ENCODE measurements at places on chromosomes 4 and X.

- no peak for DNase-seq
Observed at GRCh38 chr4:139735381-139736273, 70.0 kb downstream of the MGST2 start.

GRCh38 chrX:103311399-103311780, 600 bp upstream of the BEX2 start:
- no peak for DNase-seq

- DNase-seq: no peak
Observed at GRCh38 chr4:157882901-157883300, 289.9 kb downstream of the GASK1B start.

DNA sequence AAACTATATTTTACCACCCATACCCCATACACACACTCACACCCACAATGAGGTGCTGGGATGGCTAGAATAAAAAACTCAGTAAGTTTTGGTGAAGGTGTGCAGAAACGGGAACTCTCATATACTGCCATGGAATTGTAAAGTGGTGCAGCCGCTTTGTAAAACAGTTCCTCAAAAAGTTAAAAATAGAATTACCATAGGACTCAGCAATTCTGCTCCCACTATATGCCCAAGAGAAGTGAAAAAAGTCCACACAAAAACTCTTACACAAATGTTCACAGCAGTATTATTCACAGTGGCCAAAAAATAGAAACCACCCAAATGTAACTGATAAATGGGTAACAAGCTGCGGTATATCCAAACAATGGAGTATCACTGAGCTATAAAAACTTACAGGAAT, 6.5 kb downstream of the CENPU start:
- no peak for DNase-seq

GRCh38 chr4:183320211-183321059, at the start of gene CLDN22:
Gene CLDN22 (minus strand): TSS chr4:183320276. CDS start chr4:183320218, 58 bp downstream.
- DNase-seq: no peak

GRCh38 chrX:28586286-28586685, 960 bp upstream of the IL1RAPL1 start:
- DNase-seq: no peak

DNA sequence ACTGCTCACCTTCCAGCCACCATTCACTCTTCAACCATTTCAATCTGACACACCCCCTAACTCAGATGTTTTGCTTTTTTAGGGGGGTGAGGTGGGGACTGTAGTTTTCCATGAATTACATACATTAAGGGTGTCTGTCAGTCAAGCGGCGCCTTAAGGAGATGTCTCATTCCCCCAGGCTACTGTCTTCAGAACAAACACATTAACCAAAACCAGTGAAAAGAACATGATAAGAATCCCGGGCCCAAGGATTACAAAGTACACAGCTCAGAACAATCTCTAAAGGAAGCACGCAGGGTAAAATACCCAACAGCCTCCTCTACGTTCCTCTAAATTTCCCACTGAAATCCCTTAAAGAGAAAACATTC, 62.5 kb upstream of the IRF2 start:
- DNase-seq: no peak

DNA sequence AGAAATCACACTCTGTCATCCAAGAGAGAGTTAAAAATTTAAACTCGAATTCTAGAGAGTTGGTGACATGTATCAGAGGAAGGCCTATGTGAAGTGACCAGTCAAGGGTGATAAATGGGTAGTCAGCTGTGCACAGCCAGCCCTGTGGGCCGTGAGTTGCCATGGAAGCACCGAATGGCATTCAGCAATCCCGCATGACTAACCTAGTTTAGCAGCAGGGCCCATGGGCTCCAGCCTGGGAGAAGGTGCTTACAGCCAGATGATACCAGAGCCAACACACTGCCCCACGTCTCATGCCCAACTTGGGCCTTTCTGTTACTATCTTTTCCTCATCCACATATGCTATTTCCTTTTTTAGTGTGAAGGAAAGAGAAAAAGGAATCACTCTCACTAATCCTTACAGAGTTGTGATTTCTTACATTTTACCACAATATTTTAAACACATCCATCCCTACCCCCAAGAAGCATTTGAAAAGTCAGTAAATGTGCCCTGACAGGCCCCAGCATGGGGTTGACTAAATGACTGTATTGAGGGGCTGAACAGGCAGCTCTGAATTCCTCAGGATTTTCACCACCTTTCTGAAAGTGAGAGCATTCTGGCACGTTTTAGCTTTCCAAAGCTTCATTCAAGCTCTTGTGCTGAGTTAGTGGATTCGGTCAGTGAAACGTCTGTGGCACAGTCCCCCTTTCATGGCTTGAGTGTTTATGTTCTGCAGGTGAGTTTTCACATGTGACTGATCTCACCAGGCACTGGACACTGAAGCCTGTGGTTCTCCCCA, 104.2 kb downstream of the AFF1 start:
- no peak for DNase-seq

DNA sequence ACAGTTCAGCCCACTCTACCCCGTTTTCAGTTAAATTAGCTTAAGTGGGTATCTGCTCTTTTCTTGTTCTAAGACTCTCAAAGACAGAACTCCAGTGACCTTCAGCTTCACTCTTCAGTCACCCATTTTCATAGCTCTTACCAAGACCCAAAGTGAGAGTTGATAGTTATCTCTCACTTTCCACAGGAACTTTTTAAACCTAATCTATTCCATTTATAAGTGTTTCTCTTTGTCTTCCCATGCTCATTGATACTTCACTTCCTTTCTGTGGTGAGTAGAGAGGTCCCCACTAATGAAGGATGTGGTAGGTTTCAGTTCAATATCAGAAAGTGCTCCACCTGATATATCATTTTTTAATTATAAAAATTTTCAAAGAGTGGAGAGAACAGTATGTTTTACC, 33.4 kb downstream of the COX18 start:
- no peak for DNase-seq

DNA sequence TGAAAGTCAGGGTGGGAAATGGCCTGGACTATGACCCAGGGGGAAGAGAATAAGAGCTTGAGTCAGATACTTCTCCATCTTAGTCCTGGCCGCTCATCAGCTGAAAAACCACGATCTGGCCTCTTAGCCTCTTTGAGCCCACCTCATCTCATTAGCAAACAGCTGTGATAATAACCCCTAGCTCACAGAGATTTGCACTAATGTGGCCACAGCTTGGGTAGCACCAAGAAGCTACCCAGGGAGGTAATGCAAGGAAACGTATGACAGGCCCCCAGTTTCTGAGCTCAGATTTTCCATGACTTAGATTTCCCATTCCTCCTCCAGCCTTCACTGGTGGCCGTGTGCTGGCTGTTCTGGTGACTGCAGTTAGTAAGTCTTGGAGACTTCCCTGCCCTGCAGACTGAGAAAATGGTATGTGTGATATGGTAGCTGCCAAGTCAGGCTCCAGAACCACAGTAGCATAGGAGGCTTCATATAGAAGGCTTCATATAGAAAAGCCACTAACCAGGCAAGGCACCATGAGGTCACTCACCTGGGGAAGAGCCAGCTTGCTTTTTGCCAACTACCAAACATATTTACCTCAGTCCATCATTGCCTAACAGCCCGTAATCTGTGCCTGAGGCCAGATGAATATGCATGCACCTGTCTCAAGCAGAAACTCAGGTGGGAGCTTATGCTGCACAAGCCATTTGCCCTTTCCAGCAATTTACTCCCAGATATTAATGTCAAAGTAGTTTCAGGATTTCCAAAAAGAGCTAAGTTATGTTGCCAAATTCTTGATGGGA, 51.4 kb upstream of the GABRE start:
- no peak for DNase-seq
